ENCODE measurements at places on chromosomes 4 and X.
A peak's percentile ranks its signal among the peaks of the same experiment; 100 is the strongest.

GRCh38 chrX:119647089-119647488 is 40.9 kb upstream of the NKRF start:
- no peak for DNase-seq

DNA sequence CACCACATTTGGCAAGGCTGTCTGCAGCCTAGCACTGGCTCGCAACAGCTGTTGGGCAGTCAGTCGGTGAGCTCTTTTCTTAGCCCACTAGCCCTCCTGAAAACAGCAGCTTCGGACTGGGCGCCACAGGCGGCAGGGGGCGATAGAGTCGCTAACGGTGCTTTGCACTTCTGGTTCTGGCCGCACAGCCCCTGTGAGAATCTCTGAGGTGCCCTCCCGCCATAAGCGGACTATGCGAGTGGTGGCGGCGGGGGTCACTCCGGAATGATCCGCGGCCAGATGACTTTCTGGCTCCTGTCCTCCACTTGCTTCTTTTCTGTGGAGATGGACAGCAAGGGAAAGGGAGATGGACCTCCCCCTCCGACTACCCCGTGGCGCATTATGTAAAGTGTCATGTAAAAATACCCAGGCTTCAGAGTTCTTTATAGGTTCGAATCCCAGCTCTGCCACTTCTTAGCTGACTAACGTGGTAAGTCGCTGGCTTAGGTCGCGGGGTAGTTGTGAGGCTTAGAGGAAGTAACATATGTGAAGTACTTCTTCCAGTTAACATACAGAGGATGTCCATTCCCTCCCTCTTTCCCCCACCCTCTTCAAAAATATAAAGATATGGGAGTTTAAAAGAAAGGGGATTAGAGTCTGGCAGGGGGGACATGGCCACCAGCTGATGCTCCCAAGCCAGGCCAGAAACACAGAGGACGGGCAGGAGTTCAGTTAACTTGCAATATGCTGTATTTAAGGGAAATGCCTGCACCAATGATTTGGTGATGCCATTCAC is 11.0 kb downstream of the ARHGAP36 start:
- DNase-seq, result peak; percentile 5

DNA sequence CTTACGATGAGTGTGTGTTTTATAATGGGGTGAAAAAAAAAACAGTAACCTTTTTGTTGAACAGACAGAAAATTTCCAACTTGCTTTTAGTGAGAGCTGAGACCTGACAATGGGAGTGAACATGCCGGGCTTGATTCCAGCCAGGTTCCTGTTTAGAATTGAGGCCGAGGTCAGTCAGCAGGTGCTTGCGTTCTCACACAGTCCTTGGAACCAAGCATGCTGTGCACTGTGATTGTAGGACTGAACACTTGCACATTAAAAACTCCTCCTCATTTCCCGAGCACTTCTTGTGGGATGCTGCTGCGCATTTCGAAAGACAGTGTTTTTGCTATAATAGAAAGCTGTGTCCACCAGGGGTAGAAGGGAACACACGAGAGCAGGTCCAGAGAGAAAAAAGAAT is 51.8 kb downstream of the TMEM131L start:
- DNase-seq, result no peak

GRCh38 chr4:144787365-144788258 is 141.7 kb downstream of the HHIP start:
- peak; percentile 22 for DNase-seq

- no peak for DNase-seq
Observed at GRCh38 chr4:5814421-5814820, 78.5 kb downstream of the CRMP1 start.

DNA sequence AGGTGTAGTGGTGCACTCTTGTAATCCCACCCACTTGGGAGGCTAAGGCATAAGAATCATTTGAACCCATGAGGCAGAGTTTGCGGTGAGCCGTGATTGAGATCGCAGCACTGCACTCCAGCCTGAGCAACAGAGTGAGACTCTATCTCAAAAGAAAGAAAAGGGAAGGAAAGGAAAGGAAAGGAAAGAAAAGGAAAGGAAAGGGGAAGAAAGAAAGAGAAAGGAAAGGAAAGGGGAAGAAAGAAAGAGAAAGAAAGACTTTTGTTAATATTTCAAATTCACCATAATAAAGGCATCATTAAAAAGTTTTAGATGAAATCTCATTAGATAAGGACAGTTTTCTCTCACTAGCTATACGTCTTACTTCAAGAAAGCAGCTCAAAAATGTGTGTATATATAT is 660.5 kb upstream of the ATOH1 start:
- no peak for DNase-seq

GRCh38 chr4:142292231-142292630 is 553.9 kb downstream of the INPP4B start:
- no peak for DNase-seq

GRCh38 chr4:22179124-22179874 is 230.7 kb upstream of the KCNIP4 start:
- no peak for DNase-seq

Measured in suppressor macrophage treated with lipopolysaccharide for 4 hours (primary cell).